Fibroblast of skin of right quadriceps (primary cell): ENCODE measurements at places on chromosomes 13 and 19.

DNA sequence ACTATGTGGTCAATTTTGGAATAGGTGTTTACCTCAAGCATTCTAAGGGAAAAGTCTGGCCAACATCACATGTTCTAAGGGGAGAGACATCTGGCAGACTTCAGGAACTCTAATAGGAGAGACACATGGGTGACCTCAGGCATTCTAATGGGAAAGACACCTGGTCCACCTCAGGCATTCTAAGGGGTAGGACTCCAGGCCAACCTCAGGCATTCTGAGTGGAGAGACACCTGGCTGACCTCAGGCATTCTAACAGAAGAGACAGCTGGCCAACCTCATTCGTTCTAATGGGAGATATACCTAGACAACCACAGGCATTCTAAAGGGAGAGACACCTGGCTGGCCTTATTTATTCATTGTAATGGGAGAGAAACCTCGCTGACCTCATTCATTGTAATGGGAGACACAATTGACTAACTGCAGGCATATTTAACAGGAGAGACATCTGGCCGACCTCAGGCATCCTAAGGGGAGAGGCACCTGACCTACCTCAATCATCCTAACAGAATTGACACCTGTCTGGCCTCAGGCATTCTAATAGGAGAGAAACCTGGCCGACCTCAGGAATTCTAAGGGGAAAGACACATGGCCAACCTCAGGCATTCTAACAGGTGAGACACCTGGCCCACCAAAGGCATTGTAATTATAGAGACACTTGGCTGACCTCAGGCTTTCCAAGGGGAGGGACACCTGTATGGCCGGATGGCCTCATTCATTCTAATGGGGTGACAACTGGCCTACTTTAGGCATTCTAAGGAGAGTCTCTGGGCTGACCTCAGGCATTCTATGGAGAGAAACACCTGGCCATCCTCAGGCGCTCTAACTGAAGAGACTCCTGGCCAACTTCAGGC, 1346.8 kb downstream of the UQCRFS1 start:
- no peak for DNase-seq

DNA sequence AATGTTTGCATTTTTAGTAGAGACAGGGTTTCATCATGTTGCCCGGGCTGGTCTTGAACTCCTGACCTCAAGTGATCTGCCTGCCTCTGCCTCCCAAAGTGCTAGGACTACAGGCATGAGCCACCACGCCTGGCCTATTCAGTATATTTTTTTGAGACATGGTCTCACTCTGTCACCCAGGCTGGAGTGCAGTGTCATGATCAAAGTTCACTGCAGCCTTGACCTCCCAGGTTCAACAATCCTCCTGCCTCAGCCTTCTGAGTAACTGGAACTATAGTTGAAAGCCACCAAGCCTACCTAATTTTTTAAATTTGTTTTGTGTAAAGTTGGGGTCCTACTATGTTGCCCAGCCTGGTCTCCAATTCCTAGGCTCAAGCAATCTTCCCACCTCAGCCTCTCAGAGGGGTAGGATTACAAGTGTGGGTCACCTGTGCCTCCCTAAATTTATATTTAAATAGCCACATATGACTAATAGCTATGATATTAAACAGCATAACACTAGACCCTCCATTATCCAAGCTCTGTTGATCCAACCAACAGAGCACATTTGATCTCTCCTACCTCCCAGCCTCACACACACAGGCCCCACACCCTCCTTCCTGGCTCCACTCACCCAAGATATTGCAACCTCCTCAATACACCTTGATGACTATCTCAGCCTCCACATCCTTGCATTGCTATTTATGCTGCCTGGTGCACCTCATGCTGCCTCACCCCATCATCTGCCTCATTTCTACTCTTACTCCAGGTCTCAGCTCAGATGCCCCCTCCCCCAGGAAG, 2.1 kb upstream of the CEACAM19 start:
- DNase-seq: no peak

DNA sequence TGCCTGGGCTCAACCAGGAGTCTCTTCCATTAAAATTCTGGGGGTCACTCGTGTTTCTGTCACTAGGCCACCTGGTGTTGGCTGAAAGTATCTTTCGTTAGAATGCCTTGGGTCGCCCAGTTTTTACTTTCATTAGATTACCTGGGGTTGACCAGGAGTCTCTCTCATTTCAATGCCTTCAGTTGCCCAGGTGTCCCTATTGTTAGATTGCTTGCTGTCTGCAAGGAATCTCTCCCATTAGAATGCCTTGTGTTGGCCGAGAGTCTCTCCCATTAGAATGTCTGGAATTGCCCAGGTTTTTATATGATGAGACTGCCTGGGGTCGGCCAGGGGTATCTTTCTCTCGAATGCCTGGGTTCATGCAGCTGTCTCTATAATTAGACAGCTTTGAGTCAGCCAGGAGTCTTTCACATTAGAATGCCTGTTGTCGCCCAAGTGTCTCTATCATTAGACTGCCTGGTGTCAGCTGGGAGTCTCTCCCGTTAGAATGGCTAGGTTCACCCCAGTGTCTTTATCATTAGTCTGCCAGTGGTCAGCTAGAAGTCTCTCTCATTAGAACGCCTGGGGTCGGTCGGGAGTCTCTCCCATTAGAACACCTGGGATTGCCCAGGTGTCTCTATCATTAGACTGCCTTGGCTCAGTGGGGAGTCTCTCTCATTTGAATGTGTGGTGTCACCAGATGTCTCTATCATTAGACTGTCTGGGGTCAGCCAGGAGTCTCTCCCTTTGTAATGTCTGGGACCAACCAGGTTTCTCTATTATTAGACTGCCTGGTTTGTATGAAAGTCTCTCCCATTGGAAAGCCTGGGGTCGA, 1446.8 kb downstream of the UQCRFS1 start:
- no peak for DNase-seq

- DNase-seq: no peak
These were observed 30.3 kb upstream of the CYP2B6 start for GRCh38 chr19:40960780-40961179.

GRCh38 chr19:28420811-28421550, 792.0 kb downstream of the UQCRFS1 start:
- no peak for DNase-seq

DNA sequence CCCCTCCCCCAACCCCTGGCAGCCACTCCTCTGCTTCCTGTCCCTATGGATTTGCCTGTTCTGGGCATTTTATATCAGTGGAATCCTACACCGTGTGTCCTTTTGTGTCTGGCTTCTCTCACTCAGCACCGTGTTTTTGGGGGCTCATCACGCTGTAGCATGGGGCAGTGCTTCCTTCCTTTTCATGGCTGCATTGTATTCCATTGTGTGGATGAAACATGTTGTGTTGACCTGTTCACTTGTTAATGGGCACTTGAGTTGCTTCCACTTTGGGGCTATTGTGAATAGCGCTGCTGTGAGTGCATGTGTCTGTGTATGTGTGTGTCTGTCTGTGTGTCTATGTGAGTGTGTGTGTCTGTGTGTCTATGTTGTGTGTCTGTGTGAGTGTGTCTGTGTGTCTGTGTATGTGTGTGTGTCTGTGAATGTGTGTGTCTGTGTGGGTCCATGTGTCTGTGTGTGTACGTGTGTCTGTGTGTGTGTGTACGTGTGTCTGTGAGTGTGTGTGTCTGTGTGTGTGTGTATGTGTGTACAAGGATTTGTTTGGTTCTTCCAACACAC, 57.2 kb downstream of the AP1M1 start:
- DNase-seq: no peak

- peak; percentile 61 for DNase-seq
These were observed 8.4 kb upstream of the BCAM start for GRCh38 chr19:44800461-44800860.

GRCh38 chr13:49791711-49792549, 552 bp downstream of the KPNA3 start:
- DNase-seq: peak; percentile 44

- DNase-seq: no peak
These were observed 10.6 kb downstream of the HNRNPUL1 start for GRCh38 chr19:41274802-41275201.

DNA sequence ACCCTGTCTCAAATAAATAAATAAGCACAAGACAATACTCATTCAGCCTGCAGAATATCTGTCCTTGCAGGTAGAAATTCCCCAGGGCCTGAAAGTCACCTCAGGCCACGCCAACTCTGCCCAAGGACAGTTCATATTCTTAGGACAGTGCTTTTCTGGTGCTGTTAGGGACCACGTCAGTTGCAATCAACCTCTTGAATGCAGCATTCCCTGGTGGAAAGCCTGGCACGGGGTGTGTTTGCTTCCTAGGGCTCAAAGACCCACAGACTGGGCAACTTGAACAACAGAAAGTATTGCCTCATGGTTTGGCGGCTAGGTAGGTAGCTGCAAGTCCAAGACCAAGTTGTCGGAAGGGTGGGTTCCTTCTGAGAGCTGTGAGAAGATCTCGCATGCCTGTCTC, 160.3 kb downstream of the KCTD15 start:
- no peak for DNase-seq

GRCh38 chr13:102770435-102770834, 3.2 kb downstream of the TEX30 start:
- DNase-seq: no peak

DNA sequence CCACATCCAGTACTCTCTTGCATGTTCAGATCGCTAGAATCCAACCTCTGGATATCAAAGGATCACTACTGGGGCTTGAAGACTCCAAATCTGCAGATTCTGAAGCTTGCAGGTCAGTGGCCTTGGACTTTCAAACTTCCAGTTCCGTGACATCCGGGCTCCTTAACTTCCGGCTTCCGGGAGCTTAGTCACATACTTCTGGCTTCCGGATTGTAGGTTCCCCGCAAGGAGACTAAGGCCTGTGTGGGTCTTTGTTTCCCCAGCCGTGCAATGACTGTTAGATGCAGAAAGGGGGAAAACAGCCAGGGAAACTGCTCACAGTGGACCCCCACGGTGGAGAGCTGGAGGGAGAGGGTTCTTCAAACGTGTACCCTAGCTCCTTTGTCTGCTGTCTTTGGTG, 41.4 kb downstream of the ZNF333 start:
- DNase-seq: no peak

- DNase-seq: no peak
These were observed 33.0 kb downstream of the ZMYM2 start for GRCh38 chr13:19991531-19991930.

- DNase-seq: no peak
These were observed 307.0 kb downstream of the ZNF536 start for GRCh38 chr19:30679153-30679702.

GRCh38 chr13:97256343-97256783, 34.2 kb downstream of the MBNL2 start:
- peak; percentile 96 for DNase-seq

DNA sequence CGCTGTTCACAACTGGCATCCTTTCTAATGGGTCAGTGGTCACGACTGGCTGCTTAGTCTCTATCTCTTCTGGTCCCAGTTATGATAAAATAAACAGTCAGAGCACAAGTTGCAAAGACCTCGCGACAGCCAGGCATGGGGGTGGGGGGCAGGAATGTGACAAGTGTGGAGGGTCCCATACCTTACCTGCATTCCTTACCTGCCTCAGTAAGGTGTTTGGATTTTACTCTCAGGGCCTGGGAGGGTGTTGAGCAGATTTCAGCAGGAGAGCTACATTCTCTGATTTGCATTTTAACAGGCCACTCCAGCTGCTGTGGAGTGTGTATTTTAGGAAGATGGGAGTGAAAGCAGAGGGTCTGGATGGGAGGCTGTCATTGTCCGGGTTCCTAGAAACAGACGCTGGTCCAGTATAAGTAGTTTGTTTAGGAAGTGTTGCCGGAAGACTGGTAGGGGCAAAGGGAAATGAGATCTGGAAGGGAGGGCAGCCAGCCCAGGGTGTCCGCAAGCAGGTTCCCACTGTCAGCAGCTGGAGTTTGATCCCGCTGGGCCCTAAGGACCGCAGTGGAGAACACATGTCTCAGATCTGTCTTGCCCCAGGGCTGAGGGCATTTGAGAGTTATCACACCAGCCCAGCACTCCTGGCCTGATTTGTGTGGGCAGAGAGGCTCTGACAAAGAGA, 920.0 kb downstream of the UQCRFS1 start:
- DNase-seq: no peak

- no peak for DNase-seq
These were observed 41.0 kb downstream of the KL start for GRCh38 chr13:33057019-33057780.

GRCh38 chr13:33583398-33583797, 234.6 kb upstream of the RFC3 start:
- no peak for DNase-seq

- peak; percentile 96 for DNase-seq
These were observed 902.3 kb upstream of the MIR17HG start for GRCh38 chr13:90445179-90445578.

DNA sequence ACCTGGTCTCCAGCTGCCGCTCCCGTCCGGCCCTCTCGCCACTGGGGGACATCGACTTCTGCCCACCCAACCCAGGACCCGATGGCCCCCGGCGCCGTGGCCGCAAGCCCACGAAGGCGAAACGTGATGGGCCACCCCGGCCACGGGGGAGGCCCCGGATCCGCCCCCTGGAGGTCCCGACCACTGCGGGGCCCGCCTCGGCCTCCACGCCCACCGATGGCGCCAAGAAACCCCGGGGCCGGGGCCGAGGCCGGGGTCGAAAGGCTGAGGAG, 6.7 kb downstream of the PRR12 start:
- no peak for DNase-seq

- no peak for DNase-seq
These were observed 21.9 kb downstream of the C19orf44 start for GRCh38 chr19:16518061-16518460.

- DNase-seq: no peak
These were observed 14.5 kb upstream of the CEACAM1 start for GRCh38 chr19:42542791-42543190.

- no peak for DNase-seq
These were observed 81.6 kb upstream of the ARGLU1 start for GRCh38 chr13:106649495-106649894.

DNA sequence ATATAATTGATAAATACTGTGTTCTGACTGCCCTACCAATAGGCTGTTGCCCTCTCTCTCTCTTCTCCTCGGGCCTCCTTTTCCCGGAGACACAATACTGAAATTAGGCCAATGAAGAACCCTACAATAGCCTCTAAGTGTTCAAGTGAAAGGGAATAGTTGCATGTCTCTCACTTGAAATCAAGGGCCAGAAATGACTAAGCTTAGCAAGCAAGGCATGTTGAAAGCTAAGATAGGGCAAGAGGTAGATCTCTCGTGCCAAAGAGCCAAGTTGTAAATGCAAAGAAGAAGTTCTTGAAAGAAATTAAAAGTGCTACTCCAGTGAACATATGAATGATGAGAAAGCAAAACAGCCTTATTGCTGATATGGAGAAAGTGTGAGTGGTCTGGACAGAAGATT, 13.3 kb downstream of the KATNAL1 start:
- DNase-seq: no peak

GRCh38 chr13:102276404-102276803, 125.4 kb downstream of the FGF14 start:
- DNase-seq: no peak

- DNase-seq: no peak
These were observed 80.9 kb upstream of the SHISA2 start for GRCh38 chr13:26132756-26133155.

DNA sequence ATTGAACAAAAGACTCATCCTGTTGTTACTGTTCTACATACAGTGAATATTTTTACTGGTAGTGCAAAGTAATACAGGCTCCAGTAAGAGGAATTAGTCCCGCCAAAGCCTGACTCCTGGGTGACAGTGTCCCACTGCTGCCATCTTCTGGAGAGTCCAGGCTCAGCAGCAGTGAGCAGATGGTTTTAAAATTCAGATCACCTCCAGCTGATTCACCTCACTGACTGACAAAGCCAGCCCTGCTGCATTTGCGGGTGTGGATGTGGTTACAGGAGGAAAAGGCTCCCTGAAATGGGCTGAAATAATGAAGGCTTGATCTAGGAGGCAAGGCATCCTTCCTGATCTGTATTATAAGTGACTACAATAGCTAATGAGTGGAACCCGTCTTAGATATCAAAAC, 18.3 kb downstream of the PABPC3 start:
- peak; percentile 55 for DNase-seq
